Stimulated activated CD4-positive, alpha-beta T cell treated with anti-CD3 and anti-CD28 coated beads, Interleukin-4, amount 100 ng/mL, for 48 hours (primary cell): ENCODE measurements at places on chromosomes 13 and 19.

GRCh38 chr13:24995225-24995804, 100.6 kb upstream of the PABPC3 start:
- peak; percentile 47 for DNase-seq

DNA sequence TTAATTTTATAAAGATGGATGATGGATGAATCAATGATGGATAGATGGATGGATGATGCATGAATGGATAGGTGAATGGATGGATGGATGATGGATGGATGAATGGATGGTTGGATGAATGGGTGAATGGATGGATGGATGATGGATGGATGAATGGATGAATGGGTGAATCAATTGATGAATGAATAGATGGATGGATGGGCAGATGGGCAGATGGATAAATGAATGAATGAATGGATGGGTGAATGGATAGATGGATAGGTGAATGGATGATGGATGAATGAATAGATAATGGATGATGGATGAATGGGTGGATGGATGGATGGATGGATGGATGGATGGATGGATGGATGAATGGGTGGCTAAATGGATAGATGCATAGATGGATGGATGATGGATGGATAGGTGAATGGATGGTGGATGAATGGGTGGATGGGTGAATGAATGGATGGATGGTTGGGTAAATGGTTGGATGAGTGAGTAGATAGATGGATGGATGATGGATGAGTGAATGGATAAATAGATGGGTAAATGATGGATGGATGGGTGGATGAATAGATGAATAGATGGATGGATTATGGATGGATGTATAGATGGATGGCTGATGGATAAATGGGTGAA, 12.8 kb downstream of the ZNF579 start:
- no peak for DNase-seq

DNA sequence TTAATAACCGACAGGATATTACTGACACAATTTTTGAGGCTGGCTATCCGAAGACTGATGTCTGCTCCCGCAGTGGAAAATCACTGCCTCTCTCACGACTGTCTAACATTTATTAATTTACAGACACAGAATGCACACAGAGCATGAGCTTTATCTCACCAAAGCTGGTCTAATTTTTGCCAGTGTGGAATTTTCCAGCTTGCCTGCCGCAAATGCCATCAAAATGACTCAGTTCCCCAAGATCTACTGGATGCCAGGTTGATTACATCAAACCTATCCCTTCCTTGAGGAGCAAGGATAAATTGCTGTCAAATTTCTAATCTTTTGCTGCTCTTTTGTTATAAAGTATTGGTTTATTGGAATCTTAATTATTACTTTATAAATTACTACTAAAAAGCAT, 1775.1 kb upstream of the PCDH20 start:
- DNase-seq = no peak

GRCh38 chr19:11848200-11848593, 329 bp upstream of the ZNF439 start:
- no peak for DNase-seq

DNA sequence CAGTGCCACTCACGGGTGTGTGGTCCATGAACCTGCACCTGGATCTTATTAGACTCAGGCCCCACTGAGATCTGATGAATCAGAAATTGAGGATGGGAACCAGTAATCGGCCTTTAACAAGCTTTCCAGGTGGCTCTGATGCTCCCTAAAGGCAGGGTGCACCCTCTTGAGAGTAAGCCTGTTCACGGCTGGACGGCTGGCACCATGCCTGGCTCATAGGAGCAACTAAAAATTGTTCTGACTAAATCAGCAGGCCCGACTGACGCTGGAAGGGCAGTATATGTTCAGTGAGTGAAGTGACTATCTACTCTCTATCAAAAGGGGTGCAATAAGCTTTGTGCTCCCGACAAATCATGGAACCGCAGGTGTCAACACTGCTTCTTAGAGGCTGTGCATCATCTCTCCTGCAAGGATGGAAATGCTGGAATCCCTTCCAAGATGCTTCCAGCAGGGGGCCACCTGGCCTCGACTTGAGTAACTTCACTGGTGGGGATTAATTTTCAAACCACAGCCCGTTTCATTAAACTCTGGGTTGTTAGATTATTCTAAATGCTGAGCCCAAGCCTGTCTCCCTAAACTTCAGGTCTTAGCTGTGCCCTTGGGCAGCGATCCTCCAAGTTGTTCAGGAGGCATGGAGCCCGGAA, 28.4 kb downstream of the TMTC4 start:
- DNase-seq = no peak

DNA sequence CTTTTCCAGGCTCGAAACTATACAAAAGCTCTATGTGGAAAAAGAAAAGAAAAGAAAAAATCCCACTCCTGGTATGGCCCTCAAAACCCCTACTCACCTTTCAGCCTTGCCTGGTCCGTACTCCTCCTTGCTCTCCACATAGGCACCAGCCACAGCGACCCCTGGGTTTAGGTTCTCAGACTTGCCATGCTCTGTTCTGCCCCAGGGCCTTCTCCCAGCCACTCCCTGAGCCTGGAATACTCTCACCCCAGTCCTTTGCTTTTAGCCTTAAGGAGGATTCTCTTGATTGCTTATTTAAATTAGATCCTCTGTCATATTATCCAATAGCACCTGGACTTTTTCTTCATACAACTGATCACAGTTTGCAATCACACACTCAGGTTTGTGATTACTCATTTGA, 522.5 kb downstream of the DIAPH3 start:
- no peak for DNase-seq

DNA sequence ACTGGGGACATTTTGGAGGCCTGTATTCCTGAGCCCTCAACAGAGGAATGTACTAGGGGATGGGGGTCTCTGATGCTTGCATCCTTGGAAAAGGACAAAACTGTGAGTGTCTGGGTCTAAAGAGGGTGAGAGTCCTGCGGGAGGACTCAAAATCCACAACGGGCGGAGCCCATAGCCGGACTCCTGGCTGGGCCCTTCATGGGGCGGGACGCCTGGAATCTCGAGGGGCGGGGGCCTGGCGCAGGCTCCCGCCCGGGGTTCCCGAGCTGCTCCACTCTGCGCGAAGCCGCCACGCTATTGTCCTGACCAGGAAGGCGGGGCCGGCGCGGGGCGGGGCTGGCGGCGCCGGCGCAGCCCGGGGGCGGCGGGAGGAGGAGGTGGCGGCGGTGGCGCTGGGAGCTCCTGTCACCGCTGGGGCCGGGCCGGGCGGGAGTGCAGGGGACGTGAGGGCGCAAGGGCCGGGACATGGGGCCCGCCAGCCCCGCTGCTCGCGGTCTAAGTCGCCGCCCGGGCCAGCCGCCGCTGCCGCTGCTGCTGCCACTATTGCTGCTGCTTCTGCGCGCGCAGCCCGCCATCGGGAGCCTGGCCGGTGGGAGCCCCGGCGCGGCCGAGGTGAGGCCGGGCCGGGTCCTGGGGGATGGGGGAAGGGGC, at the start of gene APLP1:
TSS of gene APLP1 (plus strand) at position 403 of the 651 bp plus-strand sequence. CDS start at position 466, 63 bp downstream.
- DNase-seq = peak; percentile 57

GRCh38 chr13:44972956-44973581, 16.2 kb downstream of the NUFIP1 start:
- DNase-seq = no peak

GRCh38 chr19:53192771-53193534, at the start of gene ZNF665:
ZNF665 (minus strand) TSS chr19:53193358; CDS start chr19:53182898, 10,460 bp downstream.
- peak; percentile 64 for DNase-seq

GRCh38 chr13:40337651-40338050, 328.8 kb downstream of the FOXO1 start:
- DNase-seq = no peak

DNA sequence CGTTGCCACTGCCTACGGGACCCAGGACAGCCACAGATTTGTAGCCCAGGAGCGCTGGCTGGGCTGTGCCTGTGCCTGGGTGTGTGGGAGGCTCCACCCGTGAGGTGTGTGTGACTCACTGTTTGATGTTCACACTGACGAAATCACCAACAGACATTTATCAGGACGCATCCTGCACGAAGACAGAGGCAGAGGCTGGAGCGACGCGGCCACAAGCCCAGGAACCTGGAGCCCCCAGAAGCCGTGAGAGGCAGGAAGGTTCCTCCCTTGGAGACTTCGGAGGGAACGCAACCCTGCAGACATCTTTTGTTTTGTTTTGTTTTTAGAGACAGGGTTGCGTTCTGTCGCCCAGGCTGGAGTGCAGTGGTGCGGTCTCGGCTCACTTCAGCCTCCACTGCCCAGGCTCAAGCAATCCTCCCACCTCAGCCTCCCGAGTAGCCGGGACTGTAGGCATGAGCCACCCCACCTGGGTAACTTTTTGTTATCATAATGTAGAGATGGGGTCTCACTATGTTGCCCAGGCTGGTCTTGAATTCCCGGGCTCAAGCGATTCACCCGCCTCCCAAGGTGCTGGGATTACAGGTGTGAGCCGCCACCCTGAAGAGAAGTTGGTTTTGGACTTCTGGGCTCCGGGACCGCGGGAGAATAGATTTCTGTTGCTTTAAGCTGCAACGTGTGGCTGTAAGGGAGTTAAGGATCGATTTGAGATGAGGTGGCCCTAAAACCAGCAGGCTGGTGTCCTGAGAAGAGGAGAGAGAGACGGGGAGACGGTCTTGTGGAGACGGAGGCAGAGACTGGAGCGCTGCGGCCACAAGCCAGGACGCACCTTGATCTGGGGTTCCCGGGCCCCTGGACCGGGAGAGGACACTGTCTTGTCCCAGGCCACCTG, 24.9 kb upstream of the WDR18 start:
- DNase-seq = peak; percentile 37

DNA sequence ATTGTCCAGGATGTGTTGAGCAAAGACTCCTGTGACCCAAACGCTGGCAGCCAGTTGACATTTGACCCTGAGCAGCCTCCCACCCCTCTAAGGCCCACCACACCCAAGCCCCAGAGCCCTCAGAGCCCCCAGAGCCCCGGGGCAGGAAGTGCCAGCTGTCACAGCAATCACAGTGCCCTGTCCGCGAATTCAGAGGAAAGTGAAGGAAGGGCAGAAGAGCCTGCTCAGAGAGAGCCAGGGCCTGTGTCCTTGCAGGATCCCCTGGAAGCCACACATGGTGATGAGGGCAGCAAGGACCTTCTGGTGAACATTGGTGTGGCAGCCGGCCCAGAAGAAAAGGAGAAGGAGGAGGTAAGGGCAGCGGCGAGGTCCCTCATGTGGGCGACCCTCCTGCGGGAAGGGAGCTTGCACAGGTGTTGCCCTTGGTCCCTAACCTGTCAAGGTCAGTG, 63.7 kb downstream of the SPATA13 start:
- no peak for DNase-seq

DNA sequence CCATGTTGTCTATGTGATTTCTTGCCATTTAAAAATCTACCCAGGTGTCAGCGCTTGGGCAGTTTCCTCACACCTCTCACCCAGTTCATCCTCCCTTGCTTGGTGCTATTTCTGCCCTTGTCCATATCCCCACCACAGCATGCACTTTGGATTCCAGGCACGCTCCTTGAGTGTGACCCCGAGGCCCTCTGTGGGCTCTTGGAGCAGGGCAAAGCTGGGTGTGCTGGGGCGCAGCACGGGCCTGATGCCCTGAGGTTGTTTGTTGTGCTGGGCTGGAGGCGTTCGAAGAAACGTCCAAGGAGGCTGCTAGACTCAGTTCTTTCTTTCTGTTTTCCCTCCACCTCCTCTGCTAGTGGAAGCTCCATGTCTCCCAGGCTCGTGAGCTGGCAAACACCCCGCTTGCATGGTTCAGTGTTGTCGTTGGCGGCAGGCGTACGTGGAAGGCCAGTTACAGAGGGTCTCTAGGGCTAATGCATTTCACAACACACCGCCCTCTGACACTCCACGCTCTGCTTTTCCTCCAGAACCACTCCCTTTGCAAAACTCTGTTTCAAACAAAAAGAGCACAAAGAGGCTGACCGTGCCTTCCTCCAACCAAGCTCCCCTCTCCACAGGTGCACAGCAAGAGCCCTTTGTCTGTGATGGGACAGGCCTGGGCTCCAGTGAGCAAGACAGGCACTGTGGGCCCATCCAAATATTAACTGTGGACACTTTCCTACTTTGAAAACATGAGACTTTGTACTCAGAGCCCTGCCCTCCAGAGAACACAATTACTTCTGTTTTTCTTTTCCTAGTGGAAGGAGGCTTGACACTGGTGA, 117.7 kb upstream of the GJB6 start:
- DNase-seq = no peak

- DNase-seq = no peak
Measured at GRCh38 chr19:1080360-1081161, 13.6 kb downstream of the ARHGAP45 start.

GRCh38 chr19:30924670-30925069, 424.6 kb downstream of the TSHZ3 start:
- DNase-seq = no peak

DNA sequence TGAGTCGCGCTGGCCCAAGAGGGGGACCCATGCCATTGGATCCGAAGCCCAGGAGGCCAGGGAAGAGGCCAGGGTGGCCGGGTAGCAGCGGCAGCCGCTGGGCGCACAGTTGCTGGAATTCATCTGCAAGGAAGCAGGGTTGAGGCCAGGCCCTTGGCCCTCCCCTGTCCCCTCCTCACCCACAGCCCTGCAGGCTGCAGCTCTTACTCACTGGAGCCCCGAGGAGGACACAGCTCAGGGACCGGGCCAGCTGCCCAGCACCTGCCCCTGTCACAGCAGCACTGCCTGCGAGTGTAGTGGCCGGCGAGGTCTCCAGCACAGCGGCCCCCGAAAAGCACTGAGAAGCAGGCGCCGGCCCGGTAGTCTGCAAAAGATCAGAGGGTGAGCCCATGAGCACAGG, 11.2 kb downstream of the FBN3 start:
- DNase-seq = no peak
